ENCODE measurements at places on chromosomes 3 and 15.

GRCh38 chr3:119677641-119677934 is 382 bp upstream of the COX17 start:
- DNase-seq = no peak

GRCh38 chr3:22399566-22399965 is 648.6 kb upstream of the ZNF385D start:
- no peak for DNase-seq

DNA sequence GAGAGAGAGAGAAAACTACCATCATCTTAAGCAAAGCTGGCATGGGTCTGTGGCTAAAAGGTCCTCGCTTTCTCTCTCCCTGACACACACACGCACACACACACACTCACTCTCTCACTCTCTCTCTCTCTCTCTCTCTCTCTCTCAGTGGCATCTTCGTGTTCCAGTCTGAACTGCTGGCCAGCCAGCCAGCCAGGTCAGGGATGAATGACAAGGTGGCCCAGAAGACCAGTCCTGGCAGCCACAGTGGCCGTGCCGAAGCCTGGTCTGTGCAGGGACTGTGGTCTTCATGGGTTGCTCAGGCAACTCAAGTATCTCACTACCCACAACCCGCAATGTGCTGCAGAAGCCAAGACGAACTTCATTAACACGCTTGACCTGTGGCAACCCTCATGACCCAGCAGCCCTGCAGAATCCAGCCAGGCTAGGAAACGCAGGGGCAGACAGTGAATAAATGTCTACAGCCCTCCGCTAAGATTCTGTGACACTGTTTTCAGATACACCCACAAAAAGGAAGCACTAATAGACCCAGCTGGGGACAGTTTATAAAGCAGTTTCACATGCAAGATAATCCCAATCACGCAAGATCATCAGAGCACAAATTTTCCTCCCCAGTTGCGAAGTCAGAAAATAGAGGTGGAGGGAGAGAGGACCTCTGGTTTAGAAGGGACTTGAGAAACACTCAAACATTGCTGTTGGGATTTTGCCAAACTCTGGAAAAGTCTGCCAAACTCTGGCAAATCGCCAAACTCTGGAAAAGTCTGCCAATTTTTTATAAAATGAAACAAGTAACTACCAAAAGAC is 66.4 kb downstream of the XXYLT1 start:
- no peak for DNase-seq

- DNase-seq = no peak
These were observed 68.6 kb upstream of the NPHP3 start for GRCh38 chr3:132790806-132791205.

DNA sequence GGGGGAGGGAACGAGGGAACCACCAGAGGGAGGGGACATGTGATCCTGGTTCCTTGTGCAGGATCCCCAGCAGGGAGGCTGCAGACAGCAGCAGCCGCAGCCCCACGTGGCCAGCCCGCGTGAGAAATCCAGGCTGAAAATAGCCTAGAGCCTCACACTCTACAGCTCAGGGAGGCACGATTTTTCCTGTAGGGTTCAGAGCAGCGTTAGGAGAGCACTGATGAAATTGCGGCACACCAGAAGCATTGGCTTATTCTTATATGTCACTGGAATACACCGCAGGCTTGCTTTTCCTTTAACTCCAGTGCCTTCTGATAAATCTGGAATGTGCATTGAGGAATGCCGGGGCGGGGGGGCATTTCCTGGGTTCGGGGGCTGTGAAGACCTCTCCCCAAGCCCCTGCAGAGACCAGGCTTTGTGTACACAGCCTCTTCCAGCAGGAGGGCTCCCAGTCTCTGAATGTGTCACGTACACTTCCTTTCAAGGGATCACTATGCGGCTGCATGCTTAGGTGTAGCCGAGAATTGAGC is 193.0 kb downstream of the ATP10A start:
- peak; percentile 23 for DNase-seq

GRCh38 chr3:58464866-58465265 is 27.0 kb upstream of the KCTD6 start:
- DNase-seq = no peak

DNA sequence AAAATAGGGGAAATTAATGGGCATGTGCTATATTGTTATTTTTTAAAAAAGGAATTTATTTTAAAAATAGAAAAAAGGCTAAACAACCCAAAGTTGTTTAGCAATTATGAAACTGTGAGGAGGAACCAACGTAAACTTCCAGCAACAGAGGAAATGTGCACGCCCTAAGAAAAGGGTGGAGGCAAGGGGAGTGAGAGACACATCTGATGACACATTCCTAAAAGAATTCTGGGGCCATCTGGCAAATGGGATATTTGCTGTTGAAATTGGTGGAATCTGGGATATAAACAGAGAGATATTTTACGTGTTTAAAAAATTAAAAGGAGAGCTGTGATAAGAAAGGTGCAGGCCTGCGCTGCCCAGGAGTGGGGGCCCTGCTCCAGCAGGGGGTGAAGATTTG is 50.8 kb upstream of the MUC13 start:
- peak; percentile 34 for DNase-seq

- no peak for DNase-seq
These were observed 234.1 kb downstream of the CACNA2D3 start for GRCh38 chr3:54356261-54357045.

GRCh38 chr3:180142472-180142871 is 105.7 kb upstream of the PEX5L start:
- DNase-seq = no peak

GRCh38 chr3:129658110-129658843 is 51.8 kb upstream of the PLXND1 start:
- no peak for DNase-seq

DNA sequence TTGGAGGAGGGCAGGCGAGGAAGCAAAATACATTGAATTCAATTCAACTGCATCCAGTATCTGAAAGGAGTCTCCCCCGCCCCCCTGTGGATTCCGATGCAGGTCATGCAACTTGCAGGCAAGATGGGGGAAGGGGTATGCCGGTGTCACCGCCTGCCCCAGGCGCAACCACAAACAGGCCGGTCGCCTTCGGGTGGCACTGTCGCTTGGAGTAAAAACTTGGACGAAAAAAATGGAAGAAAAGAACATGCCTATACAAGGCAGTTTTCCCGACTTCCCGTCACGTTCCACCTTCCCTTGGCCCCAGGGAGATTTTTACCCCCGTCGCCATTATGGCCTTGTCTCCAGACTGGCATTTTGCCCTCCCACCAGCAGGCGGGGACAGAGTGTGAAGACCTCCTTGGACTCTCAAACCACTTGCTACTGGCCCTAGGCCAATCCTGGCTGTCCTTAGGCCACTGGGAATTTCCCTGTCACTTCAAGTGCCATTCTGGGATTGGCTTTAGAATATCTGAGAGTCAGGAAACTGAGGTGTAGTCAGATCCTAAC is 1.6 kb upstream of the NTRK3 start:
- DNase-seq = no peak

- no peak for DNase-seq
These were observed 340.2 kb upstream of the CBLB start for GRCh38 chr3:106208967-106209366.

GRCh38 chr15:59317211-59317610 is 55.5 kb downstream of the MYO1E start:
- DNase-seq = no peak
